ENCODE measurements at places on chromosomes 11 and 22.

DNA sequence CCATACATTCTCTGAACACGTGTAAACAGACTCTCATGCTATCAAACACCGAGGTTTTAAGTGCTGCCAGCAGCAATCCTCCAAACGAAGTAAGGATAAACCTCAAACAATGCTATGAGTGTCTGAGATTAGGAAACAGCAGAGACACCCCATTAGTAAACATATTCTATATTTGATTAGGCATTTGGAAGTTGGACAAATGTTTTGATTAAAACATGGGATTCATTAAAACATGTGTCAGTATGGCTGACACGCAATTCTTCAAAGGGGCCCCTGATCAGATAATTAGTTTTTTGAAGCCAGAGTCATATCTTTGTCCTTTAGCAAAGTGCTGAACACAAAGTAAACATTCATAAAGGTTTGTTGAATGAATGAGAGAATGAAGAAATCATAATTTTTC, 33.2 kb upstream of the BLID start:
- no peak for DNase-seq

DNA sequence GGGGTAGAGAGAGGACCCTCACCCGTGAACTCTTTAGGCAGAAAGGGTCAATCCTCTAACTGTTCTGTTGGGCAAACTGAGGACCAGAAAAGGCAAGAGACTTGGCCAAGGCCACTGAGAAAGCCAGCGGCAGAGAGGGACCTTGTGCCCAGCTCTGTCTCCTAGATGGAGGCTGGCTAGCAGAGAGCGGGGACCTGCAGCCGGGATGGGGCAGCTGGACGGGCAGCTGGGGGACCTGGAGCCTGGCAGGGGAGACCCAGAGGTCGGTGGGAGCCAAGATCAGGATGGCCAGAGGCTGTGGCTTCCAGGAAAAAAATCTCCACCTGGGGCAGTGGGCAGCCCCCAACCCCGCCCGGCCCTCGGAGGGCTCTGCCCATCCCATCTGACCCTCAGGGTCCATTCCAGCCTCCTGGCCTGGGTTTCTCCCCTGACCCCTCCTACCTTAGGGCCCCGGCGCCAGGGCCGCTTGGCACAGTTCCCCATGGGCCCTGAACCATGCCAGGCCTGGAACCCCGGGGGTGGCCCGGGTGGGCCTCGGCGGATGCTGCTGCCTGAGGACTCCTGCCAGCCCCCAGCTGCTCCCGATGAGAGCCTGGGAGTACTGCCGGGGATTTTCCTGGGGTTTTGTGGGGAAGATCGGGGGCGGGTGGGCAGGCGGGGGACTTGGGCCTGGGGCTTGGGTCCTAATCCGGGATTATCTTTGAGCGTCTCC, at the start of gene CABP2:
Gene CABP2 (minus strand): TSS at position 603 of the 712 bp plus-strand sequence. CDS start 120 bp downstream, at position 483.
- no peak for DNase-seq

DNA sequence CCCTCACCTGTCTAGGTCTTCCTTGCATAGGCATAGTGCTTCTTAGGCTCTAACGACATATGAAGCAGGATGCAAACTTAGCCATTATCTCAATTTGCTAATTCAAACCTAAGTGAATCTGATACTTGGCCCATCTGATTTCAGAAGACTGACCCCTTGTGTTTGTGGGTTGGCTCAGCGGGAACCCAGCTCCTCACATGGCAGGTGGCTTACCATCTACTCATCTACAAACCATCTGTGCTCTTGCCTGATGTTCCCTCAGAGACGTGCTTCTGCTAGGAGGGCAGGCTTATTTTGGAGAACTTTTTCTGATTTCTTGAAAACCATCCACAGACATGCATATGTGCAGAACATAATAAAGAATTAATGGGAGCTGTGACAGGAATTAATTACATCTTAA, 15.2 kb downstream of the ELMOD1 start:
- no peak for DNase-seq

DNA sequence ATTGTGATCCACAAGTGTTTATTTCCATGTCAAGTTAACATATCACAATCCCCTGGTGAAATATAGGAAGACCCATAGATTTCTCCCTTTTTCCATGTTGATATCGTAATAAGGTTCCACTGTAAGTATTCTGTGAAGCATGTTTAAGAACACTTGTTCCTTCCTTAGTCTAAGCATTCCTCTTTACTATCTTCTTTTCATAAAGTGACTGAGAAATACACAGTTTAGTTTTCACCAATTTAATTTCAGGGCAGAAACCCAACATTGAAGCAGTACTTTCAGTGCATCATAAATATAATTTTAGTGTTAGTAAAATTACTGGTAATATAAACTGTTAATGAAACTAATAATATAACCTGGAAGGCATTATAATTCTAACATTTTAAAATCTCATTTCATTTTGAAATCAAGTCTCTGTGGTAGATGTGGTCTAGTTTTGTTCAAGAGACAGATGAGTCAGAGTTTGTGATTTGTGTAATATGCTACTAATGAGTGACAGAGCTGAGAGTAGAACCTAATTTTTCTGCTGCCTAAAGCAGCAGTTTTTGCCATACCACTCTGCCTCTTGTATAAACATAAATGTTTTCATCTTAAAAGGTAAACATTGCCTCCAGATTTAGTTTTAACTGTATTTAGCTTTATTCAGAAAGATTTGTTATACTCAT, 79.4 kb downstream of the ATM start:
- DNase-seq, result no peak

GRCh38 chr11:81203876-81204275, 1529.8 kb downstream of the FAM181B start:
- DNase-seq, result no peak

- no peak for DNase-seq
These were observed 2.6 kb downstream of the NELL1 start for GRCh38 chr11:20671856-20672546.

DNA sequence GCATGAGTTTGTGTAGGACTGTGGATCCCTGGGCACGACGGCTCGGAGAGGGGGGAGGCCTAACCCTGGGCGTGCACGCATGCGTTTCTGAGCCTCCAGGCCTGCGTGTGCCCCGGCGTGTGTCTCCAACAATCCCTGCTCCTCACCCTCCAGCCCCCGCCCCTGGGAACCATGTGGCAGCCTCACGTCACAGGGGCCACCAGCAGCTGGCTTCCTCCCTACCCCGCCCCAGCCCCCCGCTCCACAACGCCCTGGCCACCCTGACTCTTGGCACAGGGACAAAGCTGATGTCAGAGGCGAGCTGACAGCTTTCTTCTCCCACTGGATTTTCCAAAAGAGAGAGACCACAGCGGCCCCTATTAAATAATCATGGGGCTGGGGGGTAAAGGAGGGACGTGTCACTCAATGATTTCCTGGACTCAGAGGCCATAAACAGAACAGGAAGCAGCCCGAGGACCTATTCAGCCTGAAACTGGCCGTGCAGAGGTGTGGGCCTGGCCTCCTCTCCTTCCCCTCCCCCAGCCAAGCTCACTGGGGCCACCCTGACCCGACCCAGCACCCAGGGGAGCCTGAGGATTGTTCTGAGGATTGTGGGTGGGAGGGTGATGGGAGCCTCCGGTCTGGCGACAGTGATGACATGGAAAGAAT, 6.8 kb upstream of the LIF start:
- peak; percentile 95 for DNase-seq

GRCh38 chr11:47408598-47409439, 429 bp downstream of the SLC39A13 start:
- DNase-seq, result no peak

- no peak for DNase-seq
These were observed 14.2 kb upstream of the ST14 start for GRCh38 chr11:130145311-130145812.

- DNase-seq, result no peak
These were observed 170.8 kb upstream of the CADM1 start for GRCh38 chr11:115674937-115675544.

DNA sequence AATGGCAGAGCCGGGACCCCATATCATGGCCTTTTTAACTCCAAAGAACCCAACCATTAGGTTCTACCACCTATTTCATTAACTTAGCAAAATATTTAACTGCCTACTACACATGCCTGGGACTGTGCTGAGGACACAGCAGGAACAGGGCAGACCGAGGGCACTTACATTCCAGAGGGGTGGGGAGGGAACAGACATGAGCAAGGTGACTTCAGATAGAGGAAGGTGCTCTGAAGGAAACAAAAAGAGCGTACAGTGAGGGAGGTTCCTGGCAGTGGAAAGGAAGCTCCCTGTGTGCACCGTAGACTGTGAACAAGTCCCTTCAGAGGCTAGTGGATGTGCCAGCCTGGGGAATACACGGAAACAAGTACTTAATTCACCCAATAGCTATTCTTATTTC, 82.8 kb downstream of the NAT10 start:
- DNase-seq, result no peak

DNA sequence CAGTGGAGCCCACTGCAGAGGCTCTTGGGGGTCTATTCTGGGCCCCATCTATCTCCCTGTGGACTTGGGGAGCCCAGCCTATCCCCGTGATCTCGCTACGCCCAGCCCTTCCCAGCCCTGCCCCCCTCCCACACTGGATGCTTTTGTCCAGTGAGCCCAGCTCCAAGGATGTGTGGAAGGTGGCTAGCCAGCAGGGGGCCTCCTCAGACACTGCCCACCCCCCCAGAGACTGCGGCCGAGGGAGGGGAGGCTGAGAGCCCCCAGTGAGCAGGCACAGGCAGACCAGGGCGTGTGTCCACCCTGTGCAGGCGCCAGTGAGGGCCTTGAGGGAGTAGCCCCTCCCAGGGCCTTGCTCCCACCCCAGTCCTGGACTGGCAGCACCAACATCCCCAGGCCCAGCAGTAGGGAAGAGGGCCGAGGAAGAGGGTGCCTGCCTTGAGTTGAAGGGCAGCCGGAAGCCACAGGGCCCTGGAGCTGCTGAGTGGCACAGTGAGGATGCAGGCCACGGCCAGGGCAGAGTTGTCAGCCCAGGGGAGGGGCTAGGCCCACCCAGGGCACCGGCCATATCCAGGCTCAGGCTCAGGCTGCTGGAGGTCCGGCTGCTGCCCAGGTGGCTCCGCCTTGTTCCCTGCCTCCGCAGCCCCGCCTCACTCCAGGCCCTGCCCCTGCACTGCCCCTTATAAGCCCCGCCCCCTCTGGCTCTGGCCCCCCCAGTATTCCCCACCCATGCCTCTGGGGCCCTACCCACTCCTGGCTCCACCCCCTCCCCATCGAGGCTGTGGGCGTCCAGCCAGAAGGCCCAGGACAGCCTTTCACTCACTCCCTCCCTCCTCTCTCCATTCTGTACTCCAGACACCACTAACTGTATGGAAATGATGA, 28.0 kb downstream of the MOB2 start:
- DNase-seq, result no peak

- no peak for DNase-seq
These were observed 1033.9 kb downstream of the TBC1D22A start for GRCh38 chr22:47796128-47796908.

- no peak for DNase-seq
These were observed 69.0 kb downstream of the LARGE1 start for GRCh38 chr22:33851240-33851639.

DNA sequence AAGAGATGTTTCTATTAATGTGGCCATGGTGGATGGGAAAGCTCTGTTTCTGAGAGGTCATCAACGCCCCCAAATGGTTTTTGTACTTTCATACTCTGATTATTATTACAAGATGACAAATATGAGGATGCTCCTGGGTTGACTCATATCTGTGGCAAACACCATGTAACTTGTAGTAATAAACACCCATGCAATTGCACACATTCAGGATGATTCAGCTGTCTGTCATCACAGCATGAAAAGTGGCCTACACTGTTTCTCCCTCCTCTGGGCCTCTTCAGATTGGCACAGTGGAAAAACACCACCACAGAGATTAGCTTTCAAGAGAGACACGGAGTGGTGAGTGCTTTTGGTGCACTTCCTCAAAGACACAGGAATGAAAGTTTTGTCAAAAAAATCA, 85.4 kb downstream of the MTNR1B start:
- DNase-seq, result no peak

GRCh38 chr11:75797792-75798191, 17.2 kb upstream of the UVRAG start:
- DNase-seq, result no peak

DNA sequence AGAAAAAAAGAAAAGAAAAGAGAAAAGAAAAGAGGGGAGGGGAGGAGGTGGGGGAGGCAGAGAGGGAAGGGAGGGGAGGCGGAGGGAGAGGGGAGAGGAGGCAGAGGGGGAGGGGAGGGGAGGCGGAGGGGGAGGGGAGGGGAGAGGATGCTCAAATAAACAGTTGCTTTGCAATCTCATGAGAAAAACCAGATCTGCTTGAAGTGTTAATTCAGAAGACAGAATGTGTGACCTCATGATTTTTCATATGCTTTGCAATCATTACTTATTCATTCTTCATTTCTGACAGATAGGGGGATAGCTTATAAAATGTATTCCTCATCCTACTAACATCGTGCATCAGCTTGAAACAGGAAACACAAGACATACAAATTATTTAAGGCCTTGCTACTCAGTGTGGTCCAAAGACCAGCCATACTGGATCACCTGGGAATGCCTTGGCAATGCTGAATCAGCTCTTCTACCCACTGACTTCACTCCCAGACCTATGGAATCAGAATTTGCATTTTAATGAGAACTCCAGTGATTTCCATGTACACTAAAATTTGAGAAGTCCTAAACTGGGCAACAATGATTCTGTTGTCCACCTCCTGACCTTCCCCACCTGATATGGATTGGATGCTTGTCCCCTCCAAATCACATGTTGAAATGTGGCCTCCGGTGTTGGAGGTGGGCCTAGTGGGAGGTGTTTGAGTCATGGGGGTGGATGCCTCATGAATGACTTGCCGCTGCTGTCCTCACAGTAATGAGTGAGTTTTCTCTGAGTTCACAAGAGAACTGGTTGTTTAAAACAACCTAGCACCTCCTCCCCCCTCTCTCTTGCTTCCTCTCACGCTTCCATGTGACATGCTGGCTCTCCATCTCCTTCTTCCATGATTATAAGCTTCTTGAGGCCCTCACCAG, 69.2 kb downstream of the CCDC34 start:
- no peak for DNase-seq

DNA sequence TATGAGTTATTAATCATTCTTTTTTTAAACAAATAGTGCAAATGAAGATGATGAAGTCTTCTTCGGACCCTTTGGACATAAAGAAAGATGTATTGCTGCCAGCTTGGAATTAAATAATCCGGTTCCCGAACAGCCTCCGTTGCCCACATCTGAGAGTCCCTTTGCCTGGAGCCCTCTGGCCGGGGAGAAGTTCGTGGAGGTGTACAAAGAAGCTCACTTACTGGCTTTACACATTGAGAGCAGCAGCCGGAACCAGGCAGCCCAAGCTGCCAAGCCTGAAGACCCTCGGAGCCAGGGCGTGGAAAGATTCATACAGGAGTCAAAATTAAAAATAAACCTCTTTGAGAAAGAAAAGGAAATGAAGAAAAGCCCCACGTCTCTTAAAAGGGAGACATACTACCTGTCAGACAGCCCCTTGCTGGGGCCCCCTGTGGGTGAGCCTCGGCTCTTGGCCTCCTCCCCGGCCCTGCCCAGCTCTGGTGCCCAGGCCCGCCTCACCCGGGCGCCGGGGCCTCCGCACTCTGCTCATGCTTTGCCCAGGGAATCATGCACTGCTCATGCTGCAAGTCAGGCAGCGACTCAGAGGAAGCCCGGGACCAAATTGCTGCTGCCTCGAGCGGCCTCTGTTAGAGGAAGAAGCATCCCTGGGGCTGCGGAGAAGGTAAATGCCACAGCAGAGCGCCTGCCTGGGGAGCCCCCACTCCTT, 11.8 kb downstream of the GTSE1 start:
- DNase-seq, result no peak

GRCh38 chr11:124646148-124646547, 23.5 kb downstream of the TBRG1 start:
- DNase-seq, result no peak

Measured in SHP77 treated with DMSO at 0.1 percent for 48 hours (cell line).